ENCODE measurements at places on chromosomes 1 and 21. TPM values are rescaled to one million over a fixed set of nuclear protein-coding genes. Genes with fewer than 3 reads are reported as not detected.

OR14K1 gene
- total RNA-seq, result not detected

DCDC2B gene
- total RNA-seq, result not detected

SPRR1A gene
- total RNA-seq, result not detected

ANGPTL1 gene
- total RNA-seq, result 16.4 TPM

PRAMEF9 gene
- total RNA-seq, result not detected

OR10K1 gene
- not detected for total RNA-seq

FYB2 gene
- not detected for total RNA-seq

COL6A1 gene
- 790 TPM for total RNA-seq

ABCA4 gene
- 0.53 TPM for total RNA-seq

DDI2 gene
- 11.6 TPM for total RNA-seq

ACTA1 gene
- not detected for total RNA-seq

THBS3 gene
- total RNA-seq, result 33.2 TPM

PPT1 gene
- 41.5 TPM for total RNA-seq

TNFAIP8L2 gene
- not detected for total RNA-seq

TMPRSS3 gene
- total RNA-seq, result not detected

AMY2A gene
- total RNA-seq, result not detected

ACTL8 gene
- total RNA-seq, result not detected

PCNT gene
- 26.4 TPM for total RNA-seq

DDR2 gene
- total RNA-seq, result 178 TPM

GPR161 gene
- 13.2 TPM for total RNA-seq

CSMD2 gene
- total RNA-seq, result 8.8 TPM

TTC3 gene
- total RNA-seq, result 178 TPM

CADM3 gene
- not detected for total RNA-seq

LGR6 gene
- not detected for total RNA-seq

CELA2A gene
- total RNA-seq, result not detected

CAPZA1 gene
- total RNA-seq, result 314 TPM

SLC25A44 gene
- total RNA-seq, result 9.2 TPM

CD34 gene
- 0.53 TPM for total RNA-seq

SH3BGR gene
- 5.7 TPM for total RNA-seq

TSPEAR gene
- not detected for total RNA-seq

RBP7 gene
- not detected for total RNA-seq

RAB13 gene
- total RNA-seq, result 101 TPM

TMPRSS2 gene
- not detected for total RNA-seq

SELENBP1 gene
- 125 TPM for total RNA-seq

TNN gene
- not detected for total RNA-seq

FNDC10 gene
- 0.87 TPM for total RNA-seq

SPTA1 gene
- under 0.01 TPM for total RNA-seq

TRIM17 gene
- 0.12 TPM for total RNA-seq

RNU1-4 gene
- total RNA-seq, result 1,390 TPM

WNT3A gene
- not detected for total RNA-seq

PLEKHO1 gene
- total RNA-seq, result 39.2 TPM

LRRC3 gene
- total RNA-seq, result 0.25 TPM

SPRR4 gene
- not detected for total RNA-seq

SMYD2 gene
- total RNA-seq, result 20.2 TPM

LRRC8B gene
- 0.75 TPM for total RNA-seq

NMNAT2 gene
- total RNA-seq, result 0.66 TPM

PGLYRP3 gene
- total RNA-seq, result not detected

CRABP2 gene
- total RNA-seq, result 7.3 TPM

SLC30A2 gene
- total RNA-seq, result not detected

CELA3B gene
- not detected for total RNA-seq

C21orf58 gene
- 6.2 TPM for total RNA-seq

FAM78B gene
- 0.25 TPM for total RNA-seq

FMO2 gene
- 0.62 TPM for total RNA-seq
